GM12878 (cell line): ENCODE measurements at places on chromosomes 1 and 21.

GRCh38 chr1:17577907-17578297 is 38.4 kb downstream of the ARHGEF10L start:
- DNase-seq = no peak

- DNase-seq = no peak
Observed at GRCh38 chr1:31215065-31215570, 24.6 kb downstream of the NKAIN1 start.

GRCh38 chr1:185610954-185611353 is 123.2 kb upstream of the HMCN1 start:
- DNase-seq = no peak

GRCh38 chr1:117598489-117598888 is 7.4 kb upstream of the TENT5C start:
- DNase-seq = no peak

DNA sequence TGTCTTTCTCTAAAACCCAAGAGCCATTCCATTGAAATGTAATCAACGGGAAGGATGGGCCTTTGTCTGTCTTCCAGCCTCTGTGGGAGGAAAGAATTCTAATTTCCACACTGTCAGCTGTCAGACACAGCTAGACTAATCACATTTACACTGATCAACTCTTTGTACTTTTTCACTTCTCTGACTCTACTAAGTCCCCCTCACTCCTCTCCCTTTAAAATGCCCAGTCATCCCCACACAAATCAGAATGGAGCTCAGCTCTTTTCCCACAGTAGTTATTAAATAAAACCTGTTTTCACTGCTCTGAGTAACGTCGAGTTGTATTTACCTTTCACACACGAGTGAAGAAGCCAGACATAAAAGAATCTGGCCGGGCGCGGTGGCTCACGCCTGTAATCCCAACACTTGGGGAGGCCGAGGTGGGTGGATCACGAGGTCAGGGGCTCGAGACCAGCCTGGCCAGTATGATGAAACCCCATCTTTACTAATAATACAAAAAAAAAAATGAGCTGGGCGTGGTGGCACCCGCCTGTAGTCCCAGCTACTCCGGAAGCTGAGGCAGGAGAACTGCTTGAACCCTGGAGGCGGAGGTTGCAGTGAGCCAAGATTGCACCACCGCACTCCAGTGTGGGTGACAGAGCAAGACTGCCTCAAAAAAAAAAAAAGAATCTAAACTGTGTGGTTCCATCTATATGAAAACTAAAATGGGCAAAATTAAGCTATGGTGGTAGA is 13.3 kb downstream of the ZBTB8OS start:
- no peak for DNase-seq

DNA sequence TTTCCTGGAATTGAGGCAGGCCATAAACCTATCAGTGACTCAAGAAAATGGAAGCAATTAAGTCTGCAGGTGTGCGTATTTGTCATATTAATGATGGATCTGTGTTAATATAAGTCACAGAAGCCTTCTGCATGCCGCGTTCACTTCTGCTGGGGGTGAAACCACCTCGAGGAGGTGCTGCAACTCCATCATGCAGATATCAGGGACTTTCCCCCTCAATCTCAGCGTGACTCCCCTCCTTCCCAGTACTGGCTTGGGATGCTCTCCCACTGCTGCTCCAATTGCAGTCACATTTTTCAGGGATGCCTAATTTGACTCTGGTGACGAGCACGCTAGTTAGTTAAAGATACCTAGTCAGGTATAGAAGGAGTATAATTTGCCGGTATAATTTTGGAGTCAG is 87.5 kb downstream of the ASTN1 start:
- no peak for DNase-seq
